ENCODE measurements at places on chromosomes 2 and 18.

DNA sequence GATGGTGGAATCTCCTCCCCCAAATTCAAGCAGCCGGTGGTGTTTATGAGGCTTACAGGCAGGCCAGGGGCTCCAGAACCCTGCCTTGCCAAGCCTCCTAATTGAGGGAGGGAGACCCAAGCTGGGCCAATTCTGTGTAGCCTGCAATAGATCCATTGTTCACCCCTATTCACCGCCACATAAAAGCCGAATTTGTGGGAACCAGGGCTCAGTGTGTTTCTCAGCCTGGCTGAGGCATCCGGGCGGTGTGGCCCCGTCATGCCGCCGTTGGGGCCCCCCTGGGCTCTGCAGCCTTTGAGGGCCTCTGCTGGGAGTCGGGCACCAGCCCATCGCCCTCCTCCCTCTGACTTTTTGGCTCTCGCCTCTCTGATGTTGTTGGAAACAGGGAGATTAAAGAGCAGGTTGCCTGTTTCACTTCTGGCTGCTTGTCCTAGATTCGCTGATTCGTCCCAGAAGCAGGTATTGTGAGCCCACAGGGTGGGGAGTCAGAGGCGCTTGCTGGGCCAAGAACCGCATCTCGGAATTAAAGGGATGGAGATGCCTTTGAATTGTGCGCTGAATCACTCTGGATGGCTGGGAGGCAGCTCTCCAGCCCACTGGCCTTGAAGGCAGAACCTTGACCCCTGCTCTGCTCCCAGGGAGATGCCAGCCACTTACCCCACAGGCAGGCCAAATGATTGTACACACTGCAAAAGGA lies 14.7 kb upstream of the OTOS start:
- DNase-seq = no peak

- DNase-seq = no peak
Measured at GRCh38 chr2:146777181-146777580, 1067.6 kb upstream of the ACVR2A start.

- DNase-seq = no peak
Measured at GRCh38 chr2:97706112-97706511, 7.3 kb upstream of the ZAP70 start.

GRCh38 chr2:225584796-225585195 lies 185.3 kb downstream of the NYAP2 start:
- DNase-seq = no peak

- DNase-seq = no peak
Measured at GRCh38 chr18:55830544-55830943, 242.6 kb upstream of the TCF4 start.

DNA sequence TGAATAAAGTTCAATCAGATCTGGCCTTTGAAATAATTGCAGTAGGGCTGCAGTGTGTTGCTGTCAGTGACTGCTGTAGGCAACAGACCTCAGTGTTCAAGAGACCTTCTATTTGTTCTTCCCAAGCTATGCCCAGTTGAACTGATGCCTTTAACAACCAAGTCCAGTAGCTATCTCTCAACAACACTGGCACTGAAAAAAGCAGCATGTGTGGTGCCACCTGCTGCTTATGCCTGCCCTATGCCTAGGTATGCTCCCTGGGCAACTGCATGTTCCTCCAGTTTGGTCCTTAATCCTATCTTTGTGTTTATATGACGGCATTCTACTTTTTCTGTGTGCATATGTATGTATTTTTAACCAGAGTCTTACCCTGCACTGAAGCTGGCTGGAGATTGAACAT lies 523.9 kb upstream of the MEX3C start:
- DNase-seq = no peak

GRCh38 chr2:62441824-62442223 lies 64.2 kb downstream of the TMEM17 start:
- no peak for DNase-seq

- no peak for DNase-seq
Measured at GRCh38 chr2:98155716-98156115, 68.7 kb downstream of the VWA3B start.

- no peak for DNase-seq
Measured at GRCh38 chr18:24486684-24487083, 26.2 kb downstream of the HRH4 start.

GRCh38 chr2:179796213-179797007 lies 65.0 kb downstream of the ZNF385B start:
- no peak for DNase-seq

DNA sequence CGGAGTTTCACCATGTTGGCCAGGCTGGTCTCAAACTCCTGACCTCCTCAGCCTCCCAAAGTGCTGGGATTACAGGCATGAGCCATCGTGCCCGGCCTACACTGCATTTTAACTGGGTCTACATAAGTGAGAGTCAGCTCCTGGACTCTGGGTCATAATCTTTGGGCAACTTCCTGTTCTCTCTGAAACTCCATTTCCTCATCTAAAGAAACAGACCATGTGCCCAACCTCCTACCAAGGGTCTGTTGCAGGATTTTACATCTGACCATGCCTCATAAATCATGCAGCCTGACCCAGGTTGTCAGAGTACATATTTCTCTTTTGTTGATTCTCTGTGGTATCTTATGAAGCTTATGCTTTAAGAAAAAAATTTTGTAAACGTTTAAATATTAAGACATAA lies 280.4 kb downstream of the ALPK2 start:
- no peak for DNase-seq

DNA sequence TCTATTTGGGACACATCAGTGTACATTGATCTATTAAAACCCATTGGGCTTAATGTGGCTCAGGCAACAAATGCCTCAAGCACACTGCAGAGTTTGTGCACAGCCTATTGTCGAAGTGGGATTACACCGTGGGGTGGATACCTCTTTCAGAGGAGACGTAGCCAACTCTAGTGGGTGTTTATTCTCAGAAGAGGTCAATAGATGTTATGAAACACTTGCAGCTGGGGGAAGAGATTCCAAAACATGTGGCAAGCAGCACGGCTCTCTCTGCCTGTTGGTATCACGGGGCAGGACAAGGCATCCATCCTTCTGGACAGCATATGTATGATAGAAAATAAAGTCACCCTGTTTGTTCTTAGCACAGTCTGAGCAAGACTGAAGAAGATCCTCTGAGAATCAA lies 121.4 kb upstream of the COPS8 start:
- DNase-seq = no peak

DNA sequence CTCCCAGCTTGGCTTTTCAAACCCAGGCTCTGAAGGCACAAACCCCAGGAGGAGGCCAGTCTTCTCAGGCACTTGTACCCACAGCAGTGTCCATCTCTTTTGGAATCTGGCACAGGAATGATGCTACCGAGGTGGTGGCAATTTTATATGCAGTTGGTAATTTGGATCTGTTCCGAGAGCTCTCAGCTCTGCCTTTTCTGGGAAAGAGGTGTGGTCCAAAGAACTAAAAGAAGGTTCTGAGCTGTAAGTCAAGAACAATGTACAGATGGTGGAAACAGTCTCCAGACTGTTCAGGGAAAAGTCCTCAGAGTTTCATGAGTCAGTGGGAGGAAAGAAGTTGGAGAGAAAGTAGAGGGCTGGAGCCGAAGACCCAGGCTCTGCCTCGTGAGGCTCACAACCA lies 353.4 kb downstream of the TGIF1 start:
- no peak for DNase-seq

DNA sequence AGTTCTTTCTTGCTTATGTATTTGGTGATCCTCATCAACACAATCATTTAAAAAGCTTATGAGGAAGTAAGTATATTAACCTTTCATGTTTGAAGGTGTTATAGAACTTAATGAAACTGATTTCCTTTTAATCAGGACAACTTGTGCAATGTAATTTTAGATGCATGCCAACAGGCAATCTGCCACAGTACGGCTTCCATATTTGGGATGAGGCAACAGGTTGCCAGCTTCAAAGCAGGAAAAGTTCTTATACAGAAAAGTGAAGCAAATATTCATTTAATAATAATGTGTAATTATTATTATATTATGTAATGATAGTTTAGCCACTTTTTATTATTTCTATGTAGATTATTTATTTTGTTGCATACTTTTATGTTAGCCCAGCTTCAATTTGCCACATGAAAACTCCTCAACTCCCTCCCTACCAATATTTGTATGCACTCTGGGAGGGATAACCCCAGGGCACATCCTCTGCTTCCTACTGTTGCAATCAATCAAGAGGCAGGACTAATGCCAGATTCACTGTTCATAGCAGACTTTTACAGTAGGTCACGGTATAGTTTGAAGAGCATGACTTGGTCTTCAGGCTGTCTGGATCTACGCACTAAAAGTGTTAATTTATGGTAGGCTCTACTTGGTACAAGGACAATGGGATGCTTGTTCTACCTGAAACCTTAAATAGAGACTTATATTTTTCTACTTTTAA lies 277.2 kb downstream of the AGPS start:
- peak; percentile 29 for DNase-seq

GRCh38 chr2:212957624-212958023 lies 193.8 kb downstream of the IKZF2 start:
- DNase-seq = no peak

- no peak for DNase-seq
Measured at GRCh38 chr2:241087420-241088268, 14.4 kb downstream of the MTERF4 start.

DNA sequence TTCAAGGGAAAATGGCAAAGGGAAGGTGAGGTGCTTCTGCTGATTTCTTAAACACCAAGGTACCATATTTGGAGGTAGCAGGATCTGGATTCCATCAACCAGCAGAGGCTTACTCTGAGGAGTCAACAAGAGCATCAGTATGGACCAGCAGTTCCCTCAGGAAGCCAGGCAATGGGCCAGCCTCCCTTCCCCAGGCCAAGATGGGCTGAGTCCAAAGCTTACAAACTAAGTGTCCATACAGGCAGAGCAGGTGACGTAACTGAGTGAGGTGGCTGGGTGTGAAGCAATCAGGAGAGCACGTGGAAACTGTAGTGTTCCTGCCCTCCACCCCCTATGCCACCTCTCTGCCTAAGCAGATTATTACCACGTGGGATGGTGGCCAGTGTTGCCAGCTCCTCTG lies 134.2 kb upstream of the HNRNPA3 start:
- DNase-seq = peak; percentile 55

DNA sequence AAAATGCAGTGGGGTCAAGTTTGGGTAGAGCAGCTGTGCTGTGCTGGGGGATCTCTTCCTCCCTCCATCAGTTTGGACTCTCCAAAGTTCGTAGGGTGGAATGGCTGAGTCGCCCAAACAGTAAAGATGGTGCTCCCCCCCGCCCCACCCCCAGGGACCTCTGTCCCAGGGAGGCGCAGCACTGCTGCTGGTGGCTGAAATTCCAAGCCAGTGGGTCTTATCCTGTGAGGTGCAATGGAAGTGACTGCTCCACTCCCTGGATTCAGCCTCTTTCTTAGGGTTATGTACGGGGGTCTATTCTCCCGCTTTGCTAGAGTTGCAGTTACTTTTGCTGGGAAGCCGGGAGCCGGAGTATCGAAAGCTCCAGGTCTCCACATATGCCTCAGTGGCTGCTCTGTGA lies 97.5 kb upstream of the CTAGE1 start:
- no peak for DNase-seq

- no peak for DNase-seq
Measured at GRCh38 chr2:42872721-42873120, 80.3 kb upstream of the HAAO start.

DNA sequence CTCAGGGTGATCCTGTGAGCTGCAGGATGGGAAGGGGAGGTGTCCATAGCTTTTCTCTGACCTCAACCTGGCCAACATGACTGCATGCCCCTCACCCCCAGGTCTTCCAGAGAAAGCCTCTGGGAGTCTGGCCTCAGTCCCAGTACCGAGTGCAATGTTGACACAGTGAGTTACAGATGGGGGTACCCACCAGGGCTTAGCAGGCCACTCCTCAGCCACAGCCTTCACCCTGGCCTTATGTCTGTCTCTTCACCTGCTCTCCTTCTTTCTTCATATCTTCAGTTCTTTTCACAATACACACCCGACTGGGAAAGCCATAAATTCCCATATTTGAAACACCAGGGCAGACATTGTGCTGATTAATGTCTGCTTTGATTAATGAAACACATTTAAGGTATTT lies 33.5 kb downstream of the AOX1 start:
- no peak for DNase-seq

DNA sequence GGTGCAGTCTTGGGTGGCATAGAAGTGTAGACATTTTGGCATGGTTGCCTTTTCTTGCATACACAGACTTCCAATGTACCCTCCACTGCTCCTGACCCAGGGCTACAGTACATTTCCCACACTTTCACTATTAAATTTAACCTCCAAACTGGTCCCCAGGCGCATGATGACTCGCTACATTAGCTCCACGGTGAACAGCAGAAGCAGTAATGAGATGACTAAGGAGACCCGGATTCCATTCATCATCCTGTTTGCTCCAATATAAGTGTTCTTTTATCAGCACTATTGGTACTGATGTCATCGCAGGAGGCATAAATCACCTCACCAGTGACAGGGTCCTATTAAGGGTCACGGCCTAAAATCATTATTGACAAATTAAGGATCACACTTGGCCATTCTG lies 316.5 kb downstream of the EN1 start:
- DNase-seq = no peak

GRCh38 chr2:100703213-100703612 lies 116.7 kb upstream of the NPAS2 start:
- no peak for DNase-seq

- DNase-seq = peak; percentile 20
Measured at GRCh38 chr2:174327841-174328113, 7.0 kb upstream of the SP9 start.

DNA sequence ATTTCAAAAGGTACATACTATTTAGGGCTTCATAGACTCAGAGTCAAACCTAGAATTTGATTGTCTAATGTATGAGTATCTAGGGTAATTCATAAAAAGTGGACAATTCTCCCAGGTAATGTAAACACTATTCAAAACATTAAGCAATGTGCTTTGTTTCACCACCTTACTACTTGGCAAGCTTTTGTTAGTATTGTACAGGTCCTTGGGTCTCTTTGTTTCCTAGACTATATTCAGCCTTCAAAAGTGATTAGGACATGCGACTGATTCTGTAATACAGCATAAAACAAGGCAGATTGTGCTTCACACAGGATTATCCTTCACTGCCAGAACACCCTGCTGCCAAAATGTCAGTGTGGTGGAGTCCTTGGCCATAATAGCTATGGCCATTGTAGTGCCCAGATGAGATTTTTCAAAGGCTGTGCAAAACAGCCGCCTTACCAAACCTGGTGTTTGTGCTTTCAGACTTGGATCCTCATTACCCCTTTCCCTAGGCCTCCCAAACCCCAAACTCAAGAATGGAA lies 90.1 kb upstream of the CAVIN2 start:
- no peak for DNase-seq

GRCh38 chr18:32349728-32350395 lies 120.8 kb downstream of the GAREM1 start:
- DNase-seq = peak; percentile 91

All from femur (tissue), 1 donor.